ENCODE measurements at places on chromosomes 6 and 20.

DNA sequence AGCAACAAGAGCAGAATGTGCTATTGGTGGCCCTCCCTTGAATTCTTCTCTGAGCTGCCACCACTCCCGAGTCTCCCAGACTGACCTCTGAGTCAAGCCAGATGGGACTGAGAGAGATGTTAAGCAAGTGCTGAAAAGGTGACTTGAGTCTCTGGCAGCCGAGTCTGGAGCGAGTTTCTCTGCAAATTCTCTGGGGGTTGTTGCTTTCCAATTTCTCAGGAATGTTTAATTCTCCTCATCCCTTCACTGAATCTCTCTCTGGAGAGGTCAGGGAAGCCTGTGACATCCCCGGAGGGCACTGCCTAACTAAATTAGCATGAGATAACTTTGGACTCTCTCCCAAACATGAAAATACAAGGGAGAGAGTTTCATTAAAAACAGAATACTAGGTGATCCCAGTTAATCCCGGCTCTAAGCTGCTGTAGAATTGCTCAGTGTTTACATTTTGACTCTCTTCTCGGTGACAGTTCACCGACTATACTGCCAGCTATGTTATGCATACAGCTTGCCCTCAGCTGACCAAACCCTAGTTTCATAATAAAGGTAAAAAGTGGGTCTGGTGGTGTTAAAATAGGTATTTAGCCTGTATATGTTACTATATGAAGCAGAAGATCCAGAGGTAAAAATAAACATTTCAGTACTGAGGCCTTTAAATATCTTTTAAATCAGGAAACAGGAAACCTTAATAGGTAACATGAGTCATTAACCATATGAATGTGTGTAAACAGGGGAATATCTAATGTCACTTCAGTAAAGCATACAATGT is 157.9 kb downstream of the FOXC1 start:
- DNase-seq = no peak

GRCh38 chr6:31114970-31115849 is 610 bp downstream of the PSORS1C1 start:
- no peak for DNase-seq

GRCh38 chr20:62073323-62073722 is 7.6 kb upstream of the TAF4 start:
- DNase-seq = no peak

- DNase-seq = no peak
Observed at GRCh38 chr6:72657407-72658197, 35.7 kb downstream of the KCNQ5 start.

DNA sequence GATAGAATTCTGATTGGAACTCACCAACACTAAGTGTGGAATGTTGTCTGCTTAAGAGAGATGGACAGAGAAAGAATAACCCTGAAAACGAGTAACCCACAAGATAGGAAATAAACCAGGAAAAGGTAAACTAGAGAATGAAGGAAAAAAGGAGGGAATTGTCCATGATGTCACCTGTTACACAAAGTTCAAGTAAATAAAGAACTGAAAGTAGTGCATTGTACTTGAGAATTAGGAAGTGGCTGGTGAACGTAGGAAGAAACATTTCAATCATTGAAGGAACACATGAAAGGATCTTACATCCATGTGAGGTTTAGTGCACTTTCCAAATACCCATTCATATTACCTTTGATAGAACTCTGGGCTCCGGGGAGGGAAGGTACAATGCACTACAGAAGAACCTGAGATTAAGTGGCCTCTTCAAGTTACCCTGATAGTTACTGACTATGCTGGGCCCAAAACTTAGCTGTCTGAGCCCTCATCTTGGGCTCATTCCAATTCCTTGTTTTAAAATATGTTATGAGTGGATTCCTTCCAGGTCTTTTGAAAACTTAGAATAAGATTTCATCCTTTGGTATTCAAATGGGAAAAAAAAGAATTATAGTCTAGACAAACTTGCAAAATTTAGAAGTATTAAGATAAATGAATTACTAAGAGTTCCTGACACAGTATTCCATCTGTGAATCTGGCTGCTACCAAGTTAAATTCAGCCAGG is 1.1 kb upstream of the STX7 start:
- DNase-seq = no peak

DNA sequence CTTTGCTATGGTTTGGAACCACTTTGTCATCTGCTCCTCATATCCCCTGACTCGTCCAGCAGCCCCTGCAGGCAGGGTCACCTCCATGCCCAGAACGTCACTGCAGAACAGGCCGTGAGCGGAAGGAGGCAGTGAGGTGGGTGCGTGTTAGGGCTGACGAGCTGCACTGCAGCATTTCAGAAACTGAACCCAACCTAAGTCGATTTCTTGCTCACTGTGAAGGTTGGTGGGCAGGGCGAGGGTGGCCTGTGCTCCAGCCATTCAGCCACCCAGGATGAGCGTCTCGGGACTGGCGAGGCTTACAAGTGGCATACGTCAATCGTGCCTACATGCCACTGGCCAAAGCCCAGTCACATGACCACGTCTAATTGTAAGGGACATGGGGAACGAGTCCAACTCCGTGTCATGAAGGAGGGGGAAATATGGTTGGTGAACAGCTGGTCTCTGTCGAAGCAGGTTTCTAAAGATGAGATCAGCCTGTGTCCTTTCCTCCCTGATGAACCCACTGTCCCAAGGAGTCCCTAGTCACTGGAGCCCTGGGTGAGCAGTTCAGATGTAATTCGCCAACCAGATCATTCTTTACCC is 289.1 kb downstream of the TAF4 start:
- no peak for DNase-seq

Data from left lobe of liver (tissue), 2 donors.